Central memory CD4-positive, alpha-beta T cell (primary cell): ENCODE measurements at places on chromosomes 12 and 14.

DNA sequence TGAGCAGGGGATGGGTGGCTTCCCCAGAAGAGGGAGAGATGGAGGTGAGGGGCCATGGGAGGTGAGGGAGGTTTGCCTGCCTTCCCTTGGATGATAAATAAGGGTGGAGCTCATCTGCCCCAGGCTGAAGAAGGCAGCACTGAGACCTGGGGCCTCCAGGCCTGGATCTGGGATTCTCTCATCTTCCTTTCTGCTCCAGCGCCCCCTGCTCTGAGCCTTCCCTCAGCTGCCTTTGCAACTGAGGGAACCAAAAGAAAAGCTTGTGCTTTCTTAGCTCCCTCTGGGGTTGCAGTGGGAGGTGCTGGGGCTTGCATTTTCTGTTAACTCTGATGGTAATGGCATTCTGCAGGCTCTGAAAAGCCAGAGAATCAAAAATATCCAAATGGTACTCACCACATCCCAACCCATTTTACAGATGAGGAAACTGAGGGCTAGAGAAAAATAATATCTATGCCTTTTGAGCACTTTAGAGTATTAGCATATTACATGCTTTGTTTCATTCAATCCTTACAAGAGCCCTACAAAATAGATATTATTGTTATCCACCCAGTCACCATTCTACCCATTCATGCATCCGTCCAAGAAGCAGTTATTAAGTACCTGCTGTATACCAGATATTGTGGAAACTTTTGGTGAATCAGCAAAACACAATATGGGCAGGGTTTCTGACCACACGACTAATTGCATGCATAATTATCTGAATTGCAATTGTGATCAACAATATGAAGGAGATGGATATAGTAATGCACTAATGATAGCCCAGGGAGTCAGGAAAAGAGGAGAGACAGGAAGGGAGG lies 102.2 kb downstream of the WSCD2 start:
- no peak for DNase-seq

GRCh38 chr12:11666131-11667050 lies 16.9 kb downstream of the ETV6 start:
- no peak for DNase-seq

DNA sequence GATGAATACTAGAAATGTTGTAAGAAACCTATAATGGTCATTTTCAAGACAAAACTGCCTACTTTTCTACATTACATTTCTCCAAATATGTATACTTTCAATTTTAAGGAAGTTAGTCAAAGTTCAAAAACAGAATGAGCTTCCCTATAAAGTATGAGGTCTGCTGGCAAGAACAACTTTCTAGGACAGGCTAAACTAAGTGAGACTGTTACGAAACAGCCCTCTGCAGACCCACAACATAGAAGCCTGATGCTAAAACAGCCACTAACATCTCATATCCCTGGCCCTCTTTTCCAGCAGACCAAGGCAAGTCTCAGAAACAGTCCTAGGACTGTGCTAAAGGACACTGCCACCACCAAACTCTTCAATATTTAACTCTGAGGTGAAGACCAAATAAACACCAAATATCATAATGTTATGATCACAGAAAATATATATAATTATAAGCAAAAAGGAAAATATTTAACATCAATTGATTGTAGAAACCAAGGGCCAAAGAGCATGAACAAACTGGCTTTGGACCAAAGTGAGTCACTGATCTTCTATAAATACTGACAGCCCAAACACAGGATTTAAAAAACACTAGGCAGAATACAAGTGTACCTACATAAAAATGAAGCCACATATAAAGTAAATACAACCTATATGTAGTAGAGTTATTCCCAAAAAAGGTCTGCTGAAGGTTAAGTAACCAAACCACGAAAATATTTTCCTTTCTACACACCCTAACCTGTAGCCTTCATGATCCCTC lies 27.7 kb downstream of the PPP4R3A start:
- DNase-seq: no peak

GRCh38 chr14:33307691-33308251 lies 369.1 kb downstream of the NPAS3 start:
- DNase-seq: no peak

DNA sequence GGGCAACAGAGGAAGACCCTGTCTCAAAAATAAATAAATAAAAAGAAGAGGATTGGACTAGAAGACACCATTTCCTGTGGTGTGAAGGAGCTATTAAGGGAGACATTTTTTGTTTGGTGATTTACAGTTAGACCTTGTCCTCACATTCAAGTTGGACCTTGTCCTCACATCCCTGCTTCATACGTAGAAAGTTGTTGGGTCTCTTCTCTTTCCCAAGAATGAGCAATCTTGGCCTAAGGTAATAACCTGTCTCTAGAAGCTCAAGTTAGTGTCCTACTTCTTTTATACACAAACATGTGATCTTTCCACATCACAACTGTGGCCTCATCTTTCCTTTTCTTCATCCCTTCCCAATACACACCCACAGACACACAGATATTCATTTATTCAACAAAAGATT lies 13.0 kb downstream of the APOLD1 start:
- no peak for DNase-seq
